Islet precursor cell (in vitro differentiated cells): ENCODE measurements at places on chromosomes 5 and 9.
A peak's percentile ranks its signal among the peaks of the same experiment; 100 is the strongest.

- DNase-seq, result no peak
These were observed 119.3 kb upstream of the WWC1 start for GRCh38 chr5:168171901-168172759.

DNA sequence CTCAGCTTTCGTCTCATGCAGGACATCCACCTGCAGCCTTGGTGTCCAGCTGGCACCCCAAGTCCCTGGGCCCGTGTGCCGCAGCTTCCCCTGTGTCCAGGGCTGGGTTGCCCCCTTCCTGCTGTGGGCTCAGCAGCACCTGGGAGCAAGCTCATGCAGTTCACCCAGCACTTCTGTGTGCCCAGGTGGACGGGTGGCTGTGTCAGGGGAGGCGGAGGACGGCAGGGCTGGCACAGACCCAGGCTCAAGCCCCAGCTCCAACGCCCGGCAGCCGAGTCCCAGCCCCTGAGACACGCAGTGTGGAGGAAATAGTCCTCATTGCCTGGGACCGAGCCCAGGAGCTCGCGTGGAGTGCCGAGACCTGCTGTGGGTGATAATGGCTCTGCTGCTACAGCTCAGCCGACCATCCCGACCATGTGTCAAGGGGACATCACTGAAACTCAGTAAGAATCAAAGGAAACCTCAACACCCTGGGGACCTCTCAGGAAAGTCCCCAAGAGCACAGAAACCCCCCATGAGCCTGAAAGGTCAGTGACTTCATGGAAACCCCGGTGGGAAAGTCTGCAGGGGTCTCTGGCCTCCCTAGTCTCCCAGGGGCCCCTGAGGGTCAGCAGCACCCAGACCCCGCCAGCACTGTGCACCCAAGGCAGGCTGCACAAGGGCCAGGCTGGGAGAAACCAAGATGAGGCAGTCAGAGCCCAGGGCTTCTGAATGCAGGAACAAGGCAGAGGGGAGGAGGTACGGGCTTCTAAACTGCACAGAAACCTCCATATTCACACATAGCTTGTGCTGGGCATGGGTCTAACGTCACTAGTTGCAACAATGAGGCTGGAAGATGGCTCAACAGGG, 38.8 kb downstream of the LPCAT1 start:
- no peak for DNase-seq

DNA sequence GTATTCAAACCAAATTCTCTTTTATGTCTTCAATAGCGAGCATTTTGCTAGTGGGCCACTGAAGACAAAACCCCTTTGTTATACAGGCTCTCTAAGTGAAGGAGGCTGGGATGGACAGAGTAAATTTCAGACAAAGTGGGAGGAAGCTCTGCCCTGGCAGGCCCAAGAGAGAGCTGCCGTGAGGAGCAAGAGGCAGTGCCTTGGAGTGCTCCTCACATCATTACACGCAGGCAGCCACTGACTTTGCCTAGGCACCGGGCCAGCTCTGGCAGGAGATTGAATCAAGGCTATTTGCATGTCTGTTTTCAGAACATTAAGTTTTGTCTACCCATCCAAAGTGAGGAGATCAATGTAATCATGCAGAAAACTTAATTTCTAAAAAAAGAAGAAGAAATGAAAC, 167.7 kb downstream of the CCDC192 start:
- DNase-seq, result no peak

GRCh38 chr9:83699615-83700014, 8.1 kb downstream of the UBQLN1 start:
- no peak for DNase-seq

GRCh38 chr5:180950291-180950949, 38.2 kb upstream of the BTNL3 start:
- DNase-seq, result no peak

- DNase-seq, result no peak
These were observed 61.7 kb downstream of the HSPA4 start for GRCh38 chr5:133113331-133114061.

- DNase-seq, result peak; percentile 53
These were observed 987 bp downstream of the FBXW5 start for GRCh38 chr9:136943291-136944211.

GRCh38 chr5:124524552-124525232, 221.7 kb downstream of the ZNF608 start:
- DNase-seq, result no peak

- peak; percentile 76 for DNase-seq
These were observed 55.6 kb downstream of the ARHGEF37 start for GRCh38 chr5:149636861-149637246.

- DNase-seq, result peak; percentile 66
These were observed 100.4 kb downstream of the PDE4D start for GRCh38 chr5:59792983-59793585.

DNA sequence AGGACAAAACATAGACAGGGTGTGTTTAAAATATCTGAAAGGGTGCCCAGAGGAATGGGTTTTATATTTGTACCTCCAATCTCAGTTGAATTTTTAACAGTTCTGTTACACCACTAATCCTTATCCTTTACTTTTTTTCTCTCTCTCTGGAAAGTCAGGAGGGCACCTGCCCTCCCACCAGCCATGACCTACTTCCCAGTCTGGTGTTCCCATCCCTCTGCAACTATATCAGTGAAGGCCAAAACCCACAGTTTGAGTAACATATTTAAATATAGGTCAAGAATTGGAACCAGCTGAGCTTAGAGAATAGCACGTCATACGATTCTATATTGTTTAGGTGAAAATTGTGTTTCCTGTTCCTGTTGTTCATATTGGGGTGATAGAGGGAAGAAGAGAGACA, 229.8 kb downstream of the NTRK2 start:
- DNase-seq, result no peak

- no peak for DNase-seq
These were observed 622.1 kb downstream of the PSAT1 start for GRCh38 chr9:78918976-78919375.

- DNase-seq, result no peak
These were observed 114.4 kb upstream of the SLIT3 start for GRCh38 chr5:169415371-169415770.

DNA sequence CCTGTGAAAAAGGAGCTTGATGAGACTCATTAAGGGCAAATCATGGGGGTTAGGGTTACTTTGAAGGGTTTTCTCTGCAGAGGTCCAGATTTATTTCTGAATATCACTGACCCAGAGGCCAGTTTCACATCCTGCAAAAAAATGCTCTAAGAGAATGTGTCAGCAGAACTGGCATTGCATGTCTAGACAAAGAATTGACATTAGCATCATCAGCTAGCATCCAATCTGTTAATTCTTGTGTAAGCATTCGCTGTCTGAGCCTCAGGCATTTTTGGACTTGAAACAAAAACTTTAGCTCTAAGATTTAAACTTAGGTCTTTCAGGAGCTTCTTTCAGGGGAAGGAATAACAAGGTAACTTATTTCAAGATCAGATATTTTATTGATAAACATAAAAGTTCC, 187.9 kb upstream of the ELL2 start:
- DNase-seq, result no peak

DNA sequence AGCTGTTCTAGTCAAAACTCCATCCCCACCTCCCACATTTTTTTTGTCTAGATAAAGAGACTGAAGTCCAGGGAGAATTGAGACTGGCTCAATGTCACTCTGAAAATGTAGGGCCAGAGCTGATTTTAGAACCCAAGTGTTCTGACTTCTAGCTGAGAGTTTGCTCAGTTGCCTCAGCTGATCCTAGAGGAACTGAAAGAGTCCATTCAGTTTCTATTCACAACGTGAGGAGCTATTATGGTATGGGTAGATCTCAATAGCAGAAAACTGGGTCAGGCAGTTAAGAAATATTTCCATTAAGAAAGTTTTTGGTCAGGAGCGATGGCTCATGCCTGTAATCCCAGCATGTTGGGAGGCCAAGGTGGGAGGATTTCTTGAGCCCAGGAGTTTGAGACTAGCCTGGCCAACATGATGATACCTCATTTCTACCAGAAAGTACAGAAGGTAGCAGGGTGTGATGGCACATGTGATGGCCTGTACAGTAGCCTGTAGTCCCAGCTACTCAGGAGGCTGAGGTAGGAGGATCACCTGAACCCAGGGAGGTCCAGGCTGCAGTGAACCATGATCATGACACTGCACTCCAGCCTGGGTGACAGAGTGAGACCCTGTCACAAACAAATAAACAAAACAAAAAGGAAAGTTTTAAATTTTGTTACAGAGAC, 61.7 kb downstream of the GLRA1 start:
- no peak for DNase-seq

DNA sequence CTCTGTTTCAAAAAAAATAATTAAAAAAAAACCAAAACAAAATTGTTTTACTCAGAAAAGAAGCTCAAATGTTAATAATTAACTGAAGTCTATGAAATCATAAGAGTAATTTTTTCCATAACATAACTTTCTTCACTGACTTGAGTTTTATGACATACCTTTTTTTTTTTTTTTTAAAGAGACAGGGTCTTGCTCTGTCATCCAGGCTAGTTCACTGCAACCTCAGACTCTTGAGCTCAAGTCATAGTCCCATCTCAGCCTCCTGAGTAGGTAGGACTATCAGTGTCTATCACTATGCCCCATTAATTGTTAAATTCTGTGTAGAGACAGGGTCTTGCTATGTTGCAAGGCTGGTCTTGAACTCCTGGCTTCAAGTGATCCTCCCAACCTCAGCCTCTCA, 21.9 kb downstream of the SAR1B start:
- no peak for DNase-seq

- DNase-seq, result peak; percentile 96
These were observed 2.5 kb upstream of the ST6GALNAC4 start for GRCh38 chr9:127919253-127919815.

GRCh38 chr9:126754436-126755316, 50.2 kb upstream of the ZBTB43 start:
- no peak for DNase-seq

GRCh38 chr9:78386348-78386747, 89.4 kb downstream of the PSAT1 start:
- no peak for DNase-seq

GRCh38 chr5:127518319-127518621, 830 bp downstream of the PRRC1 start:
- DNase-seq, result no peak

DNA sequence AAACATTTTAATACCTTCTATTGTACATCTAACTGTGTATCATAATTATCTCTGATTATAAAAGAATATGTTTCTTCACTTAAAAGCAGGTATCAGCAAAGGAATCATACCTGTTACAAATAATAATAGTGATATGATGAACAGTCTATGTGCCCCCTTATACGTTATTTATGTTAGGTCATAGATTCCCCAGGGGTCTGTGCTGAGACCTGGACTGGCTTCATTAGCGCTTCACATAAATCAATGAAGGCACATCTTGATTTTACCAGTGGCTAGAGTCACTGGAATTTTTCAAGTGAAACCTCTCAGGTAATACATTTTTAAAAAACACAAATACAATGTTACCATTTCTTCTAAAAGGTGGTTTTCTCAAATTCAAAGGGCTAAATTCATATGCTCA, 275.2 kb downstream of the BNC2 start:
- DNase-seq, result no peak

- no peak for DNase-seq
These were observed 499.2 kb downstream of the CDH18 start for GRCh38 chr5:19488786-19489185.

GRCh38 chr5:103114440-103114839, 5.5 kb downstream of the GIN1 start:
- DNase-seq, result no peak

DNA sequence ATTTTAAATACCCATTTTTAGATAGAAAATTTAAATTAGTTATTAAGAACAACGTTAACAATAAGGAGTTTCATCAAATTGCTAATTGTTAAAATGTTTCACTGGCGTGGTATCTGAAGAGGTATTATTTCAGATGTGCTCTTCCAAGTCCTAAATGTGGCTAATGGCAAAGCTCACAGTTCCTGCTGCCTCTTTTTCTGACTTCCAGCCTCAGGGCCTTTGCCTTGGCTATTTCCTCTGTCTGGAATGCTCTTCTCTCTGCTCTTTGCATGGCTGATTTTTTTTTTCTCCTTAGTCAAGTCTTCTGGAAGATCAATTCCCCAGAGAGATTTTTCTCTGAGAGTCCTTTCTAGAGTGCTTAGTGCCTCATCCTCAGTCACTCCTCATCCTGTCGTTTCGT, 9.6 kb upstream of the SSBP2 start:
- no peak for DNase-seq
